Gastrocnemius medialis (tissue), 4 donors: ENCODE measurements at places on chromosomes 12 and 14. TPM values are rescaled to one million over a fixed set of nuclear protein-coding genes. Genes with fewer than 3 reads are reported as not detected.
A peak's percentile ranks its signal among the peaks of the same experiment; 100 is the strongest.

GRCh38 chr14:92109490-92109889 is 3.1 kb upstream of the ATXN3 start:
- H3K27me3 ChIP-seq = no peaks in the 10 kb centered on the region
- H3K4me3 ChIP-seq = no peak overlapping the region
- H3K27ac ChIP-seq = no peak overlapping the region
- peaks cover 14% of the 10 kb centered on the region for H3K4me1 ChIP-seq
- no peak for DNase-seq

GRCh38 chr12:108017472-108018057 is 111.5 kb upstream of the WSCD2 start:
- no peak overlapping the region for H3K27ac ChIP-seq
- no peaks in the 10 kb centered on the region for H3K4me1 ChIP-seq
- no peaks in the 10 kb centered on the region for H3K36me3 ChIP-seq
- DNase-seq = no peak
- no peaks in the 10 kb centered on the region for H3K27me3 ChIP-seq

- no peaks in the 10 kb centered on the region for H3K36me3 ChIP-seq
- H3K4me3 ChIP-seq = no peak overlapping the region
- peak overlapping the region; percentile 92 for H3K27ac ChIP-seq
- H3K27me3 ChIP-seq = no peaks in the 10 kb centered on the region
Observed at GRCh38 chr12:113247123-113248050, 26.1 kb downstream of the TPCN1 start.

GRCh38 chr12:74111688-74112360 is 425.8 kb upstream of the ATXN7L3B start:
- no peak for DNase-seq
- no peaks in the 10 kb centered on the region for H3K36me3 ChIP-seq
- H3K4me1 ChIP-seq = no peaks in the 10 kb centered on the region
- no peaks in the 10 kb centered on the region for H3K27me3 ChIP-seq
- no peak overlapping the region for H3K4me3 ChIP-seq
- no peak overlapping the region for H3K27ac ChIP-seq

DNA sequence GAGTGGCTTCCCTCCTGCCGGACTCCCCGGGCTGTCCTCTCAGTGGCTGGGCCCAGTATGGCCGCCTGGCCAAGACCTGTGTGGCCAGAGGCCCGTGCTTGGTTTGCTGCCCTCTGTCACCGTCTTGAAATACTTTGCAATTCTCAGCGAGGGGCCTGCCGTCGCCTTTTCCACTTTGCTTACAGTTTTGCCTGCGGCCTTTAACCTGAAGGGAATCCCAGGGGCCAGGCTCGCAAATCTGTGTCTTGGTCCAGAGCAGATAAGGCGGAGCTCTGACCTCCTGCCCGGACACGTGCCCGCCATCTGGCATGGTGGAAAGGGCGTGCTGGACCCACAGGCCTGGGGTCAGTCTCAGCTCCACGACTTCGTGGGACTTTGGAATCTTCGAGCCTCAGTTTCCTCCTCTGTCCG is 10.9 kb upstream of the AMN start:
- no peak overlapping the region for H3K27ac ChIP-seq
- DNase-seq = no peak
- H3K27me3 ChIP-seq = no peaks in the 10 kb centered on the region
- no peaks in the 10 kb centered on the region for H3K4me1 ChIP-seq

DNA sequence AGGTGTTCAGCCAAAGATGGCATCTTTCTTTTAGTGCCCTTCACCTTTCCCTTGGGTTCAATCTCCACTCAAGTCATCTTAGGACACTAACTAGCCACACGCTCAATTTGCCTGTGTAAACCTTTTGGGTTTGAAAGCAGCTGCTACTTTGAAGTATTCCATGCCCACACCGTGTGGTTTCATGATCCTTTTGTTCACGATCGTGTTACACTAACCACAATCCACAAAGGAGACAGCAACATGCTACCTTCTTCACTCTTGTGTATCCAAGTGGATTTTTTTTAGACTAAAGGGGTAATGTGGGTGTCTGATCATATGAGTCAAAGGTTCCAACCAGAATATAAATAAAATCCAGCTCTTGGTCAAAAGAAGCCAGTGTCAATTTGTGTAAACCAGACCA is 122.7 kb upstream of the FAR2 start:
- no peaks in the 10 kb centered on the region for H3K27me3 ChIP-seq
- H3K4me1 ChIP-seq = no peaks in the 10 kb centered on the region
- DNase-seq = no peak

DNA sequence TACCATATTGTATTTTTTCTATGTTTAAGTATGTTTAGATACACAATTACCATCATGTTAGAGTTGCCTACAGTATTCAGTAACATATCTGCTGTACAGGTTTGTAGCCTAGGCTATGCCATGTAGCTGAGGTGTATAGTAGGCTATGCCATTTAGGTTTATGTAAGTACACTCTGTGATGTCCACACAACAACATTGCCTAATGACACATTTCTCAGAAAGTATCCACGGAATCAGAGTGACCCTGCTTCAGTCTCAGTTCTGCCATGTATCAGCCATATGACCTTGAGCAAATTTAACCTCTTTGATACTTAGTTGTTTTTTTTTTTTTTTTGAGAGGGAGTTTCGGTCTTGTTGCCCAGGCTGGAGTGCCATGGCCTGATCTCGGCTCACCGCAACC is 12.7 kb downstream of the SUSD6 start:
- H3K27me3 ChIP-seq = no peaks in the 10 kb centered on the region
- H3K36me3 ChIP-seq = no peaks in the 10 kb centered on the region
- peaks cover 26% of the 10 kb centered on the region for H3K4me1 ChIP-seq
- no peak for DNase-seq
- no peak overlapping the region for H3K27ac ChIP-seq

DNA sequence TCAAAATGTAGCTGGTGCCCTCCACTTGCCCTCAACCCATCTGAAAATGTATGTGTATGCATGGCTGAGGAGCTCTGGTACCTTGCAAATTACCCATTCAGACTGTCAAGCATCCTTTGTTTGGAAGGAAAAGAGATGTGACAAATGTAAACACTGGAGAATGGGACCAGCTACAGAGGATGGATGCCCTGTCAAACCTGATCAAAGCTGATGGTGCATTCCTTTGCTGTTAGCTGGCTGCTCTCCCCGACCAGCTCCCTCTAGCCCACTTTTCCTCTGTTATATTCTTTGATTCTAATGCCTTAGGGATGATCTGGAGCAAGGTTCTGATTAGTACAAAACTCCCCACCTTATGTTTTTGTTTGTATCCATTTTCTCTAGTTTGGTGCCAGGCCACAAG is 310.3 kb downstream of the C12orf75 start:
- no peak for DNase-seq
- H3K27me3 ChIP-seq = no peaks in the 10 kb centered on the region
- H3K4me1 ChIP-seq = no peaks in the 10 kb centered on the region
- no peak overlapping the region for H3K27ac ChIP-seq

DNA sequence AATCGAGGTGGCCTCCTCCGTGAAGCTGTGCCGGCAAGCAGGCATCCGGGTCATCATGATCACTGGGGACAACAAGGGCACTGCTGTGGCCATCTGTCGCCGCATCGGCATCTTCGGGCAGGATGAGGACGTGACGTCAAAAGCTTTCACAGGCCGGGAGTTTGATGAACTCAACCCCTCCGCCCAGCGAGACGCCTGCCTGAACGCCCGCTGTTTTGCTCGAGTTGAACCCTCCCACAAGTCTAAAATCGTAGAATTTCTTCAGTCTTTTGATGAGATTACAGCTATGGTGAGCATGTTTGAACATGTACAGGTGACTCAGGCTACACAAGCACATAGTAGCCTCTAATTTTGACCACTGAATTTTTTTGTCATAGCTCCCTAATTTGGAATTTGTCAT is 59.7 kb downstream of the ATP2A2 start:
- H3K4me1 ChIP-seq = no peaks in the 10 kb centered on the region
- H3K36me3 ChIP-seq = peaks cover 100% of the 10 kb centered on the region
- DNase-seq = no peak
- H3K27me3 ChIP-seq = no peaks in the 10 kb centered on the region

GRCh38 chr14:104096751-104097700 is 11.5 kb downstream of the ASPG start:
- no peaks in the 10 kb centered on the region for H3K4me1 ChIP-seq
- H3K27ac ChIP-seq = no peak overlapping the region
- no peaks in the 10 kb centered on the region for H3K27me3 ChIP-seq
- H3K4me3 ChIP-seq = no peak overlapping the region

DNA sequence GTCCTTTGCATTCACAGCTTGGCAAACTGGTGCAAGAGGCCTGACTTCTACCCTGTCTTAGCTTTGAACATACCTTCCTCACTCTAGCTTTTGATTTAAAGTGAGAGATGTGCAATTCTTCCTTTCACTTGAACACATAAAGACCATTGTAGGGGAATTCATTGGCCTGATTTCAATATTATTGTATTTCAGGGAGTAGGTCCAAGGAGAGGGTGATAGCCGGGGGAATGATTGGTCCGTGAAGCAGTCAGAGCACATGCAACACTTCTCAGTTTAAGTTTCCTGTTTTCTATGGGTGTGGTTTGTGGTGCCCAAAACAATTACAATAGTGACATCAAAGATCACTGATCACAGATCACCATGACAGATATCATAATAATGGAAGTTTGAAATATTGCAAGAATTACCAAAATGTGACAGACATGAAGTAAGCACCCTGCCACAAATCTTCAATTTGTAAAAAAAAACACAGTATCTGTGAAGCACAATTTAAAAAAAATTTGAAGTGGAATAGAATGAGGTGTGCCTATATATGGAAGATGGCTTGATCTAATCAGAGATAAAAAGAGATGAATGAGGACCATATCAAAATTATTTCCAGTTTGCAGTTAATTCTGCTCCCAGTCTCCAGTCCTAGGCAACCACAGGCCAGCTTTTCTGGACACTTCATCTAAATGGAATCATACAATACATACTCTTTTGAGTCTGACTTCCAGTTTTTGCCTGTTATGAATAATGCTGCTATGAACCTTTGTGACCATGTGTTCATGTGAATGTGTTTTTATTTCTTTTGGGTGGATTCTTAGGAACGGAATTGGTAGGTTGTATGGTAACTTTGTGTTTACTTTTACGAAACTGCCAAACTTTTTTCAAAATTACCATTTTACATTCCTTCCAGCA is 23.2 kb downstream of the BORCS5 start:
- no peaks in the 10 kb centered on the region for H3K36me3 ChIP-seq
- DNase-seq = no peak
- no peaks in the 10 kb centered on the region for H3K4me1 ChIP-seq
- H3K4me3 ChIP-seq = no peak overlapping the region

DNA sequence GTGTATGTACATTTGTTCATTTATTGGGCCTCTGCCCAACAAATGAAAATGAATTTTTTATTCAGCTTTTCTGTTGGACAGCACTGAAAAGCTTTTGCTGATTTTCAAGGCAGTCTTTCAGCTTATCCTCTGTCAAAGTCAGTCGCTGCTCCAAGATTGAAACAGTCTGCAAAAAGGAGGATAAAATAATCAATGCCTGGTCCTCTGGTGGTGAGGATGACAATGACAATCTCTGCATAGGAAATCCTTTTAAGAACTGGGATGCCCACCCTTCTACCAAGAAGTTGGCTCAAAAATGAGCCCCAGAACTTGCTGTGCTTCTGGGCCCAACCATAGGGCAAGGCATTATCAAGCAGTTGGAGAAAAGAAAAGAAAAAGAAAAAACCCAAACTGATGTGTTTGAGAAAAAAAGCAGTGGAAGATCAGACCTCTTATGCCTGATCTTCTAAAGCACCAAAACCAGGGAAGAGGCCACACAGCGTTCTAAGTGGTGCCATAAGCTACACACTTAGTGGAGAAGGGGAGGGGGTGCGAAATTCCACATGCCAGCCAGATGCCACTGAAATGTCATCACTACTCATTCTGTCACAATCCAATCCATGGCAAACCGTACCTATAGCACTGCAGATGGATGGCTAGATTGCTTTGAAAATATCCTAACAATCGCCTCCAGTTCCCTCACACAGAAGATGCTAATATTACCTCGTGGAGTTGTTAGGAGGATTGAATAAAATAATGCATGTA is 69.0 kb upstream of the DUSP6 start:
- H3K4me3 ChIP-seq = no peak overlapping the region
- H3K27me3 ChIP-seq = no peaks in the 10 kb centered on the region
- H3K4me1 ChIP-seq = no peaks in the 10 kb centered on the region
- H3K36me3 ChIP-seq = no peaks in the 10 kb centered on the region
- H3K27ac ChIP-seq = no peak overlapping the region
- DNase-seq = no peak

DNA sequence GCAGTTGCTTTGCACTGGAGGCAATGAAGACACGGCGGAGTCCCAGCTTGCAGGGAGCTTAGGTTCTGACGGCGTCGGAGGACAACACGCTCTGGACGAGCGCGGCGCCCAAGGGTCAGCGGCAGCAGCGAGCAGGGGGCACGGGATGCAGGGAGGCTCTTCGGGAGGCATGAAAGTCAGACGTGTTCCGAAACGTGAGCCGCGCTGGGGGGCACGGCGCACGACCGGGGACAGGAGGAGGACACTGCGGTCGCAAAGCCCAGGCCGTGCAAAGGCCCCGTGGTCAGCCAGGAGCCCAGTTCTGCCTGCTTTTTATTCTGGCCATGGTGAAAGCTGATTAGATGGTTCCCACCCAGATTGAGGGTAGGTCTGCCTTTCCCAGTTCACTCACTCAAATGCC is 294.6 kb downstream of the SNAPC1 start:
- no peaks in the 10 kb centered on the region for H3K4me1 ChIP-seq
- DNase-seq = no peak
- no peaks in the 10 kb centered on the region for H3K36me3 ChIP-seq
- no peak overlapping the region for H3K4me3 ChIP-seq
- H3K27ac ChIP-seq = no peak overlapping the region

GRCh38 chr12:22100958-22101748 is 55.1 kb downstream of the CMAS start:
- no peaks in the 10 kb centered on the region for H3K4me1 ChIP-seq
- no peaks in the 10 kb centered on the region for H3K27me3 ChIP-seq
- no peak for DNase-seq
- no peak overlapping the region for H3K4me3 ChIP-seq
- H3K36me3 ChIP-seq = no peaks in the 10 kb centered on the region
- no peak overlapping the region for H3K27ac ChIP-seq

DNA sequence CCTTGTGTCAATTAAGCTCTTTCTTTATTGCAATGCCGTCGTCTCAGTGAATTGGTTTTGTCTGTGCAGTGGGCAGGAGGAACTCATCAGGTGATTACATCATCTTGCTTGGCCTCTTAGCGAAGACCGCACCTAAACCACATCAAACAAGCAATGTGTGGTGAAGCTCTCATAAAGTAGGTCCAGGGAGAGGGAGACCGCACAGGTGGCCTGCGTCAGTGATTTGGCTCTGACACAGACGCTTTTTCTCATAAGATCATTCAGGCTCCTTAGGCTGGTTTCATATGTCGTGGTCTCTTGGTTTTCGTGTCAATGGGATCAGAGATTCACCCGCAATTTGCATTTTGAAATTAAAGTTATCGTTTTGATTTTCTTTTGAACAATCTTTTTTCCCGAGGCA is 6.7 kb upstream of the TESC start:
- peaks cover 15% of the 10 kb centered on the region for H3K27me3 ChIP-seq
- no peak overlapping the region for H3K27ac ChIP-seq
- H3K4me1 ChIP-seq = no peaks in the 10 kb centered on the region
- no peak overlapping the region for H3K4me3 ChIP-seq
- H3K36me3 ChIP-seq = no peaks in the 10 kb centered on the region
- DNase-seq = no peak

Gene RASAL1
- not detected for total RNA-seq

Gene PAPLN
- 5.0 TPM for total RNA-seq

Gene PAH
- not detected for total RNA-seq

Gene IGF1
- total RNA-seq = 19.4 TPM

Gene MYO1H
- total RNA-seq = not detected

Gene KLRC2
- not detected for total RNA-seq
